ENCODE measurements at places on chromosomes 11 and 22.
A peak's percentile ranks its signal among the peaks of the same experiment; 100 is the strongest.

- DNase-seq: no peak
Observed at GRCh38 chr11:826836-827145, 928 bp upstream of the CRACR2B start.

- no peak for DNase-seq
Observed at GRCh38 chr11:95692526-95693260, 96.9 kb downstream of the FAM76B start.

DNA sequence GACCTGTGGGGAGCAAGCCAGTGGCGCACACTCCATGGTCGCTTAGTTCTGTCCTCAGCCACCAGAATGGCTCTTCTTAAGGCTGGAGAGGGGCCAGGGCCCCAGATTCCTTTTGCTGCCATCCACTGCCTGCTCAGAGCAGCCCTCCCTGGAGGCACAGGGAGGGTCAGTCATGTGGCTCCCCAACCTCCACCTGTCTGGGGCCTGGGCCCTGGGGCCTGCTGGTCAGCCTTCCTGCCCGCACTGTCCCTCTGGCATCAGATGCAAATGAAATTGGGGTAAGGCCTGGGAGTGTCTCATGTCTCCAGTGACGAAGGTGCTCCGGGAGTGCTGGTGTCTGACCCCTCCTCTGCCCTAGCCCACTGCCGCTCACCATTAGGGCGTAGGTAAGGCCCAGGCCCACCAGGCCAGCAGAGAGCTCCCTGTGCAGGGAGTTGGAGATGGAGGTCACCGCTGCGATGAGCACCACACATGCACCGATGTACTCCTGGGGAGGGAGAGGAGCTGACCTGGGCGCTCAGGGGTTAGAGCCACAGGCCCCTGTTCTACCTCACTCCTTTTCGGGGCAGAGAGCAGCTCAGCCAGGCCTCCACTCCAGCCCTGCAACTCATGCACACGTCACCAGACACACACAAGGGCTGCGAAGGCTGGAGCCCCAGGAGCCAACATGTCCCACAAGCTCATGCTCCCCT lies 9.0 kb upstream of the KCNJ11 start:
- no peak for DNase-seq

GRCh38 chr22:23613193-23613972 lies 18.7 kb downstream of the DRICH1 start:
- no peak for DNase-seq

- DNase-seq: no peak
Observed at GRCh38 chr22:28951969-28952521, 68.7 kb downstream of the ZNRF3 start.

DNA sequence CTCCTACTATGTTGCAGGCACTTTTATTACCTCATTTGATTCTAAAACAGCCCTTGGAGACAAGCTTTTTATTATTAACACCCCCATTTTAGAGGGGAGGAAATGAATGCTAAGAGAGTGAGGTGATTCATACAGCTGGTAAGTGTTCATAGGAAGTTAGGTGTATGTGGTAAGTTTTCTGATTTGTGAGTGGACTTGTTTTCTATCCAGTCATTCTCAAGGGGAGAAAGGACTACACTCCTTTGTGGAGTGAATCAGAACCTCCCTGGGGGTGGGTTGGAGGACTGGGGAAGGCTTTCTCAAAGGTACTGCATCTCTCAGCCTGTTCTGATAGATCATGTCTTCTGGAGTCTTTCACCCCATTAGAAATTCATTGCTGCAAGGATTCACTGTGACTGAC lies 23.5 kb downstream of the PKNOX2 start:
- no peak for DNase-seq

- no peak for DNase-seq
Observed at GRCh38 chr22:44298406-44299091, 14.2 kb downstream of the SHISAL1 start.

- DNase-seq: no peak
Observed at GRCh38 chr11:73308003-73308960, at the start of gene ARHGEF17. ARHGEF17 (plus strand) TSS chr11:73308276; CDS start chr11:73308639, 363 bp downstream.

GRCh38 chr11:69496631-69497220 lies 15.3 kb downstream of the LINC01488 start:
- DNase-seq: peak; percentile 4

DNA sequence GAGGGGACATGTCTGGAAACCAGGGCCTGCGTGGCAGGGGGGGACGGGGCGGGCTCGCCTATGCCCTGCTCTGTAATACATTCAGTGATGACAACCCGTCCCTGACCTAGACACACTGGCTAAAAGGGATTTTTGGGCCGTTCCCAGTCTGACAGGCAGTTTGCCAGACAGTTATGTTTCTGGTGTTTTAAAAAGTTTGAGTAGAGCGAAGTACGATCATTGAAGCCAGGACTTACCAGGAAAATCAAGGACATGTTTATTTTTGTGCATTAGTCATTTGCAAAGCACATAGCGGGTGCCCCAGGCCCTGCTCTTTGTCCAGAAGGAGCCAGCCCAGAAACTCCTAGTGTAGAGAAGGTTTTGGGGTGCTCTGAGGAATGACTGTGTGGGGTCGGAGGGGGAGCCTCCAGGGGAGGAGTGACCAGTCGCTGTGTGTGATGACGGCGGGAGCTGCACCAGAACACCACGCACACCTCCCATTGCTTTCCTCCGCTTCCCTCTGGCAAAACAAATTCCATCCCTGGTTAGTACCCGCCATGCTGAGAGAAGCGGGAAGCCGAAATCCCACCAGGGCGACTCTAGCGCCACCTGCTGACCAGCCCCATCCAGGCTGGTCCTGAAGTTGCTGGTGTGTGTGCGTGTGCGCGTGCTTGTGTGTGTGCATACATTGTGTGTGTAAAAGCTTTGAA lies 50.8 kb downstream of the FBLN1 start:
- DNase-seq: peak; percentile 37

- DNase-seq: no peak
Observed at GRCh38 chr11:34757026-34757451, 136.1 kb downstream of the EHF start.

DNA sequence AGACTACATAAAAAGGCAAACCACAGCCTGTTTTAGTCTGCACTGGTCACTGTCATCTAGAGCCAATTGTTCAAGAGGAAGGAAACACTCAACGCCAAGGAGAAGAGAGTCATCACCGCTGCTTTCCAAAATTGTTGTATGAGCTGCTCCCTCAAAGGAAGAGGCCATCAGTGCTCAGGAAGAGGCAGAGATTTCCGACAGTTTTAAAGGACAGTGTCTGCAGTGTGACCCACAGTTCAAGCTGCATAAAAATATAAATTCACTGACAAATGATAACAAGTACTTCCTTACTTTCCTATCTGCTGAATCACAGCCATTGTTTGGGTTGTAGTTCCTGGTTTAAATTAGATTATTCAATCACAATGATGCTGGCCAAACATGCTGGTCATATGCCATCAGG lies 16.4 kb downstream of the PRCP start:
- DNase-seq: no peak

- no peak for DNase-seq
Observed at GRCh38 chr11:117597071-117597470, 199.9 kb downstream of the DSCAML1 start.

- DNase-seq: peak; percentile 83
Observed at GRCh38 chr11:8911029-8911823, at the start of gene AKIP1. AKIP1 (plus strand) TSS chr11:8911189; CDS start chr11:8911450, 261 bp downstream.

DNA sequence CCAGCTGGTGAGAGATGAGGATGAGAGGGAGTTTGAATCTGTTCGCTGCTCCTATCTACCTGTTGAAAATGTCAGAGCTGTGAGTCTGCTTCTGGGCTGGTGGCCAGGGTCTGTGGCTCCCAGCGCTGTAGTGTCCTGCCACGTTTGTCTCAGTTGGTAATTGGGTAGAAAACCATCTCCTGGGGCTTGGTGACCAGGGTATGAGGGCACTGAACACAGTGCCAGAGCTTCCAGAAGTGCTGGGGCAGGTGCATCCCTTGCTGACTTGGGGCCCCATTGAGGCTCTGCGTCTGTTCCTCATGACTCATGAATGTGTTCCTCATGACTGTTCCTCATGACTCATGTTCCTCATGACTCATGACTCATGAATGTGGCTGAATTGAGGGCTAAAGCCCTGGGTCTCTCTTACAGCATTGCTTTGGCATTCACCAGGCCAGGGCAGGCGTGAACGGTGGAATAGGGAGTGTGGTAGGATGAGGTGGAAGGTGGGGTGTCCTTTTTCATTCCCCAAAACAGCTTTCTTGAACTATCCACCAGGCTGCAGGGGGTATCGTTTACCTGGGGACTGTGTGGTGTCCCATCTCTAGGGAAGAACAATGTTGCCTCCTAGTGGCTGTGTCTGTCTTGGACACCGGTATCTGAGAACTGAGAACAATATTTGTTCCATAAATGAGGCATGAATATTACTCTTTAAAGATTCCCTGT lies 139.5 kb downstream of the COMMD9 start:
- peak; percentile 61 for DNase-seq

DNA sequence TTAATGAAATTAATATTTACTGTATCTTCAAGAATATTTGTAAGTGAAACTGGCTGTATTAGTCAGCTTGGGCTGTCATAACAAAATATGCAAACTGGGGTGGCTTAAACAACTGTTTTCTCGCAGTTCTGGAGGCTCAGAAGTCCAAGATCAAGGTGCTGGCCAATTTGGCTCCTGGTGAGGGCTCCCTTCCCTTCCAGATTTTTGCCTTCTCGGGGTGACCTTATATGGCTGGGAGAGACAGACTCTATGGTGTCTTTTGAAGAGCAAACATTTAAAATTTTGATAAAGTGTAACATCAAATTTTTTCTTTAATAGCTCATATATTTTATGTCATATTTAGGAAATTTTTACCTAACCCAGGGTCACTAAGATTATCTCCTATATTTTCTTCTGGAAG lies 30.2 kb downstream of the CSTPP1 start:
- no peak for DNase-seq

DNA sequence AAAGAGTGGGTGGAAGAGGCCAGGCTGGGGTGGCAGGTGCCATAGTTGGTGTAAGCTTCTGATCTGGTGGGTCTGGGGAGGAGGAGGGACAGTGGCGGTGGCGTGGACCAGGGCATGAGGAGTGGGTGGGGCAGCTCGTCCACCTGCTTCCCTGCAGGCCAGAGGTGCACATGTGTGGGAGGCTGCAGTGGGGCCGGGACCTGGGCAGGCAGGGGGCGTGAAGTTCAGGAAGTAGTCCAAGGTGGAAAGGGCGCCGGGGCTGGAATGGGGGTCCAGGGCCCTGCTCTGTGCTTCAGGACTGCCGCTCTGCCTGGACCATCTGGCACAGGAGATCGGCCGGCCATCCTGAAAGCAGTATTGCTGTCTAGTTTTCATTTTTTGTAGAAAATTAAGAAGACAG lies 15.9 kb downstream of the RIBC2 start:
- DNase-seq: no peak

GRCh38 chr11:121318848-121319834 lies 26.6 kb downstream of the SC5D start:
- peak; percentile 33 for DNase-seq

DNA sequence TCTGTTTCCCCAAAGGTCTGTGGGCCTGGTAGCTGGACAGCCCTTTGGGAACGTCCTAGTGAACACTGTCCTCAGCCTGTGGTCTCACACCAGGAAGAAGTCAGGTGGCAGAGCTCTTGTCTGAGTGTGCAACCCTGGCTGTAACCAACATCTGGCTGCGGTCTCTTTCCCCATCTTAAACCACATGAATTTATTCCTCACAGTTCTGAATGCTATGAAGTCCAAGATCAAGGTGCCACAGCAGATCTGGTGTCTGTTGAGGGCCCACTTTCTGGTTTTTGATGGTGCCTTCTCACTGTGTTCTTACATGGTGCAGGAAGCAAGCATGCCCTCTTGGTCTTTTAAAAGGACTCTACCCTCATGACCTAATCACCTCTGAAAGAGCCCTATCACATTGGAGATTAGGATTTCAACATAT lies 2.7 kb downstream of the UPB1 start:
- no peak for DNase-seq

DNA sequence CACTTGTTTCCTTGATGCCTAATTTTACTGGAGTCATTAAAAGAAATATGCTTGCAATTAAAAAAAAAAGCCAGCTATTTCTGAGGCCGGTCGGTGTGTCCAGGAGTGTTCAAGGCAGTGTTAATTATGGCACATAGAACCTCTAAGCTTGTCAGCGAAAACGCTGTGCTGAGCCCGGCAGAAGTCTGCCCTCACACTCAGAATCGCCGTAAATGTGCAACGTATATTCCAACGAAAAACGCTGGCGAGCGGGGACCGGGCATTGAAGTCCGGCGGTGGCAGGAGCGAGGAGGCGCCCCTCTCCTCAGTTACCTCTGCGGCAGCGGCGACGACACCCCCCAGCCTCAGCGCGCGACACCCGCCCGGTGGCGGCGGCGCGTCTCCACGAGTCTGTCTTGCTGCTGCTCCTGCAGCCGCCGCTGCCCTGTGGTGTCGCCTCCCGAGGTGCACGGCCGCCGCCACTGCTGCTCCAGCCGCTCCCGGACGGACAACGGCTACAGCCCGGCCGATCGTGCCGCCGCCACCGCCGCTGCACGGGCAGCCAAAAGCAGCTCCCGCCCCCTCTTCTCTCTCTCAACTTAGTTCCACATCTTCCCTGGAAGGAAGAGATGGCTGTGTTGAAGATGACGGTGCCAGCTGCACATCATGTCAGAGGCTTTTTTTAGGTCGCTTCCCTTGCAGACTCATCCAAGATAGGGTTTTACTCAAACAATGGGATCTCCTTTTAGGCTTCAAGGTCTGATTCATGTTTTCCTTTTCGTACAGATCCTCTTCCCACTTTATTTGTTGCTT lies 56.0 kb downstream of the JAM3 start:
- DNase-seq: no peak

Data from CD4-positive, alpha-beta T cell treated with Interleukin-15 for 1 hour (primary cell).